ENCODE measurements at places on chromosomes 1 and 21. TPM values are rescaled to one million over a fixed set of nuclear protein-coding genes. Genes with fewer than 3 reads are reported as not detected.

Gene COL6A1
- total RNA-seq: 0.47 TPM

Gene HSPA6
- total RNA-seq: 1.2 TPM

Gene XCL1
- total RNA-seq: 14.6 TPM

Gene TEX38
- total RNA-seq: not detected

Gene ITLN2
- not detected for total RNA-seq

Gene LCE3D
- not detected for total RNA-seq

Gene FOXD2
- 0.07 TPM for total RNA-seq

Gene STPG1
- total RNA-seq: 3.8 TPM

Gene AUNIP
- total RNA-seq: 12.0 TPM

Gene AMY1A
- total RNA-seq: not detected

Gene ITLN1
- not detected for total RNA-seq

Gene CHRM3
- total RNA-seq: not detected

Gene CLCA4
- not detected for total RNA-seq

Gene SYCP1
- not detected for total RNA-seq

Gene AGMAT
- total RNA-seq: 31.5 TPM

Gene A3GALT2
- total RNA-seq: not detected

Gene KDM5B
- total RNA-seq: 83.2 TPM

Gene TCP10L
- 0.58 TPM for total RNA-seq

Gene PHLDA3
- 12.0 TPM for total RNA-seq

Data from activated CD4-positive, alpha-beta T cell treated with anti-CD3 and anti-CD28 coated beads, Interleukin-2, amount 10 ng/mL, durations not matched to agents 24 days and 14 days (primary cell).